IMR-90 (cell line): ENCODE measurements at places on chromosomes 16 and 17. TPM values are rescaled to one million over a fixed set of nuclear protein-coding genes. Genes with fewer than 3 reads are reported as not detected.
A peak's percentile ranks its signal among the peaks of the same experiment; 100 is the strongest.

Gene PRSS33
- total RNA-seq = not detected in 2 replicates

Gene SDK2
- under 0.01 TPM in 2 replicates for total RNA-seq

Gene CX3CL1
- under 0.01 and 0.18 TPM in 2 replicates for total RNA-seq

Gene CDH1
- under 0.01 TPM in 1 of 2 replicates, not detected in the other for total RNA-seq

DNA sequence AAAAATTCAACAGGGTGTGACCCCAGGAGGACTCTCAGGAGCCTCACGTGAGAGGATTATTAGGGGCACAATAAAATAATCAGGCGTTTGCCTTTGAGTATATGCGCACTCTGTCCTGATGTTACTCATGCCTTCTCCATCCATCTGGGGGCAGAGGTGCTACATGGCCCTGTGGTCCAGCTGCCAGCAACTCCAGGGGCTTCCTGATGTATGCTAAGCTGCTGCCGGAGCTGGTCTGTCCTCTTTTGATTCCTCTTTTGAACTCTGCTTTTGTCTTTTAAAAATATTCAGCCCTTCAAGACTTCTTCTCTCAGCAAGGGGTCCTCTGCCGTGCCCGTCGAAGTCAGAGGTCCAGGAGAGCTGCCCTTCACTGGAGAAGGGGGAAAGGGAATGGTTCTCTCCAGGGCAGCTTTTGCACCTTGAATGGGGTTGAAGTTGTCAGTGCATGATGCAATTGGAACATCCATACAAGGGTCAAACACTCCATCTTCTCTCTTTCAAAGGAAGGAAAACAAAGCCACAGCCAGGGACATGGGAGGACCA is 431.4 kb downstream of the SHISA9 start:
- no peak overlapping the region for H3K4me3 ChIP-seq
- H3K4me1 ChIP-seq = no peaks in the 10 kb centered on the region
- no peaks in the 10 kb centered on the region for H3K27me3 ChIP-seq
- no peak for DNase-seq
- no peak overlapping the region for H3K27ac ChIP-seq

DNA sequence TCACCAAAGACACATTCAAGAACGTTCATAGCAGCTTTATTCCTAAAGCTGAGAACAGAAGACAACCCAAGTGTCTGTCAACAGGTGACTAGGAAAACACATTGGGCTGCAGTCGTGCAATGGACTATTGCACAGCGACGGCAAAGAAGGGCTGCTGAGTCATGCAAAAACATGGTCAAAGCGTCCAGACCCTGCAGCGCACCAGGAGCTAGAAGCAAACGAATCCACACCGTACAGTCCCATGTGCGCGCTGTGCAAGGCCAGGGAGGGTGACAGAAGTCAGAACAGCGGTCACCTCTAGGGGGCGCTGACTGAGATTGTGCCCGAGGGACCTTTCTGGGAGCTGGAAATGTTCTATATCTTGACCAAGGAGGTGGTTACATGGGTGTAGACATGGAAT is 266.4 kb downstream of the MAF start:
- H3K4me3 ChIP-seq = no peak overlapping the region
- no peaks in the 10 kb centered on the region for H3K4me1 ChIP-seq
- H3K36me3 ChIP-seq = no peaks in the 10 kb centered on the region
- no peak for DNase-seq
- H3K27ac ChIP-seq = no peak overlapping the region

DNA sequence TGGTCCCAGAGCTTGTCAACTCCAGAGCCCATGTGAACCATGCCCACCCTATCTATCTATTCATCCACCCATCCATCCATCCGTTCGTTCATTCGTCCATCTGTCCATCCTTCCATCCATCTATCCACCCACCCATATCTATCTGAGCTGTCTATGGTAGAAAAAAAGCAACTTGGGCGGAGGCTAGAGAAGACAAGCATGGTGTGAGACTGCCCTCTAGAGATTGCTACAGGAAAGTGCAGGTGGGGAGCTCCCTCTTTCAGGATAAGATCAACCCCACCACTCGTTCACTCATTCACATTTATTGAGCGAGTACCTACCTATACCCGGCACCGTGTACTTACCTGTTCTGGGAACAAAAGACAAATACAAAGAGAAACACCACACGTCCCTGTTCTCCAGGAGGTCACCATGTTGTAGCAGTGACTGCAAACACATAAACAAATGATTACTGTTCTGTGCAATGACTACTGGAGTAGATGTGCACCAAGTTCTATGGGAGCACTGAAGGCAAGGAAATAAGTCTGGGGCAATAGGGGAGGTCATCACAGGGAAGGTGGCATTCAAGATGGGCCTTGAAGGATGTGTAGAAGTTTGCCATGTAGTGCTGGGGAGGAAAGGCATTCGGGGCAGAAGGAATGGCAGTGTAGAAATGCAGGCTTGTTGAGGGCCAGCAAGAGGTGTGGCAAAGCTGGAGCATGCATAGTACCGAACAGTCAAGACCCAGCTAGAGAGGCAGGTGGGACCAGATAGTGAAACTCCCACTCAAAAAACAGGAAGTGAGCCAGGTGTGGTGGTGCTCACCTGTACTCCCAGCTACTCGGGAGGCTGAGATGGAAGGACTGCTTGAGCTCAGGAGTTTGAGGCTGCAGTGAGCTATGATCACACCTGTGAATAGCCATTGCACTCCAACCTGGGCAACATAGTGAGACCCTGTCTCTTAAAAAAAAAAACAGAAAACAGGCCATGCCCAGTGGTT is 13.4 kb upstream of the ATP5MC1 start:
- DNase-seq = peak; percentile 66
- no peaks in the 10 kb centered on the region for H3K36me3 ChIP-seq
- H3K27ac ChIP-seq = no peak overlapping the region

GRCh38 chr17:8072729-8073461 is 14.6 kb downstream of the ALOX12B start:
- no peak overlapping the region for H3K27ac ChIP-seq
- no peak overlapping the region for H3K4me3 ChIP-seq
- H3K27me3 ChIP-seq = peaks cover 89% of the 10 kb centered on the region
- DNase-seq = no peak
- no peaks in the 10 kb centered on the region for H3K4me1 ChIP-seq

GRCh38 chr17:82291582-82292250 is 18.2 kb upstream of the CSNK1D start:
- peaks cover 24% of the 10 kb centered on the region for H3K4me1 ChIP-seq
- H3K27me3 ChIP-seq = no peaks in the 10 kb centered on the region
- peak overlapping the region; percentile 71; the same call in 1 of the 2 replicates for H3K4me3 ChIP-seq
- H3K36me3 ChIP-seq = no peaks in the 10 kb centered on the region
- no peak for DNase-seq
- H3K27ac ChIP-seq = no peak overlapping the region

DNA sequence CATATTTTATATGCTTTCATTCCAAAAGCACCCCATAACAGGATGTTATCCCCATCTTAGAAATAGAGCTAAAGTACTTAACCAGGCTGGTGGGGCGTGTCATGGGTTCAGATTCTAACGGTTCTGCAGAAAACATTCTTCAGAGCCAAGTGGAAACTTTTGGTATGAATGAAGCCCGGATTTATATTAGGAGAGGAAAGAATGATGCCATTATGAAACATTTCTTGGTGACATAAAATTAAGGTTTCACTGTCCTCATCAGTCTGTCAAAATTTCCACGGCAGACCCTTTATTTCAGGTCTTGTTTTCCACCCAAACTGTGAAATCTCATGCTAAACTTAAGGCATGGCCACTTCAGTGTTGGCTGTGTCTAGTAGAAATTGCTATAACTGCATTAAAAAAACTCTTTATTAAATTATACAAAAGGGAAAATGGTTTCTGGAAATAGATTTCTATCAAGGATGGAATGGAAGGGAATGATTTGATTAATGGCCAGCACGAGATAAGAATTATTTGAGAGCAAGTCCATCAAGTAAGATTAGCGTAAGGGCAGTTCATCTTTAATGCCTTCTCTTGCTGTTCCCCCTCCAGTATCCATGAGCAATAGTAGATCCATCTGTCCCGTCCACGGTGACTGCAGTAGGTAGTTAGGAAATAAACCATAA is 11.7 kb downstream of the PRKCA start:
- DNase-seq = no peak
- H3K4me3 ChIP-seq = no peak overlapping the region
- H3K27me3 ChIP-seq = no peaks in the 10 kb centered on the region
- H3K4me1 ChIP-seq = peaks cover 19% of the 10 kb centered on the region

DNA sequence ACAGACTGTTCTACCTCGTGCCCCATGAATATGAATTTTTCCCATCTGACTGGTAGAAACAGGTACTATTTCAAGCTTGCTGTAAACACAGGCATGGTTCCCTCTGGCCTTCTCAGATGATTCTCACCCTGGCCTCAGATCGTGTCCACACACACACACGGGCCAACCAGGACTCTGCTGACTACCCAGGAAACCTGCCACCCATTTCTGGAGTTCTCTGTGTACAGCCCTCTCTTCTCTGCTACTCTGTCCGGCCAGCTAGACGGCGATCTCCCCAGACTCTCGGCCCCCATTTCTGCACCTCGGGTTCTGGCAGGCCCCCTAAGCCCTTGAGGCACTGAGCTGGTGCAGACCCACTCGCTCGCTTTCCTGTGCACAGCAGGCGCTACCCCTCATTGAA is 31.2 kb downstream of the RPA1 start:
- H3K27ac ChIP-seq = no peak overlapping the region
- H3K4me3 ChIP-seq = no peak overlapping the region
- no peaks in the 10 kb centered on the region for H3K27me3 ChIP-seq
- peaks cover 9% of the 10 kb centered on the region for H3K36me3 ChIP-seq
- H3K4me1 ChIP-seq = no peaks in the 10 kb centered on the region

DNA sequence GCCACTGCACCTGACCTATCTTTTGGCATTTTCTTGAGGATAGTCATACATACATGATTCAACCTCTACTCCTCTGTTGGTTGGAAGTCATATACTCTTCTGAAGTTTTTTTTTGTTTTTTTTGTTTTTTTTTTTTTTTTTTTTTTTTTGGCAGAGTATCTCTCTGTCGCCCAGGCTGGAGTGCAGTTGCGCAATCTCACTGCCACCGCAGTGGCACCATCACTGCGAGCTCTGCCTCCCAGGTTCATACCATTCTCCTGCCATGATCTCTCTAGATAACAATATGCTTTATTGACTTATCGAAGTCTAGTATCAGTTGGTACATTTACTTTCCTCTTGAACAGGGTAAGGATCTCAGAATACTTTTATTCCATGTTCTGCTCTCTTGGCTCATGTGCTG is 224.2 kb upstream of the WSCD1 start:
- no peaks in the 10 kb centered on the region for H3K36me3 ChIP-seq
- H3K27ac ChIP-seq = no peak overlapping the region
- H3K27me3 ChIP-seq = no peaks in the 10 kb centered on the region
- no peak for DNase-seq

DNA sequence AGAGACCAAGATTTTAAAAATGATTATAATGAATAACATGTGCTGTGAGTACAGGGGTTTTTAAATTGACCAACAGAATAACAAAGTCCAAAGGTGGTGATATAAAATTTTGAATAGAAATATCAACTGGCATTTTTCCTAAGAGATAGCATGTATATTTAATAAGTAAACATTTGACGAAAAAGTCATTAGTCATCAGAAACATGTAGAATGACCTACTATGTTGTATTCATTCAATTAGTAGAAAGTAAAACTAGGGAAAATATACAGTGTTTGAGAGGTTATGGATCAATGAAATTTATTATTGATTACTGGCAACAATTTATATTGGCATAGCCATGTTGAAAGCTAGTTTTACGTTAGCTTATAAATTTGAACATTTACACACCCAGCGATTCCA is 30.6 kb upstream of the CNTNAP4 start:
- no peaks in the 10 kb centered on the region for H3K27me3 ChIP-seq
- no peak for DNase-seq
- no peak overlapping the region for H3K27ac ChIP-seq
- H3K4me3 ChIP-seq = no peak overlapping the region

DNA sequence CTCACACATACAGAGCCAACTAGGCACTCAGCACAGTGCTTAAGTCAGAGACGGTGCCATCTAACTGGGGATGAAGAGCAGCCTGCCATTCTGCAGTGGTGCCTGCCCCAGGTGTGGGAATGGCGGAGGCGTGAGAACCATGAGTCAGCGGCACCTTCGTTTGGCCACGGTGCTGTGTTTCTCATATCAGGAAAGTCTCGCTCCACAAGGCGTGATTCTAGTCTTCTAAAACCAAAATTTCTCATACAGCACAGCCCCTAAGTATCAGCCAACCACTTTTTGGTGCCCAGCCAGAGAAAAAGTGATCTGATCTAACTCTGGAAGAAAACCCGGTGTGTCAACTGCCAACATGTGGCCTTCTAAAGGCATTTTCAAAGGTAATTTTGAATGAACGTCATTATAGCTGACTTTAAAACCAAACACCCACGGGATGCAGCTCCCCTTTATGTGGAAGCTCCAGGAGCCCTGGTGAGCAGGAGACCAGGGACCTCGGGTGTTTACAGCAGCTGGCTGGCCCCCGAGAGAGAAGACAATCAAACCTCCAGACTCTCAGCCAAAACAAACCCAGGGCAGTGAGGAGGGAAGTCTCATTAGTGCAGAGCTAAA is 54.6 kb downstream of the ABCC12 start:
- H3K4me1 ChIP-seq = no peaks in the 10 kb centered on the region; the same call in 1 of the 2 replicates
- no peaks in the 10 kb centered on the region for H3K36me3 ChIP-seq
- H3K27ac ChIP-seq = no peak overlapping the region
- H3K27me3 ChIP-seq = peaks cover 6% of the 10 kb centered on the region; the same call in 1 of the 2 replicates
- no peak for DNase-seq

DNA sequence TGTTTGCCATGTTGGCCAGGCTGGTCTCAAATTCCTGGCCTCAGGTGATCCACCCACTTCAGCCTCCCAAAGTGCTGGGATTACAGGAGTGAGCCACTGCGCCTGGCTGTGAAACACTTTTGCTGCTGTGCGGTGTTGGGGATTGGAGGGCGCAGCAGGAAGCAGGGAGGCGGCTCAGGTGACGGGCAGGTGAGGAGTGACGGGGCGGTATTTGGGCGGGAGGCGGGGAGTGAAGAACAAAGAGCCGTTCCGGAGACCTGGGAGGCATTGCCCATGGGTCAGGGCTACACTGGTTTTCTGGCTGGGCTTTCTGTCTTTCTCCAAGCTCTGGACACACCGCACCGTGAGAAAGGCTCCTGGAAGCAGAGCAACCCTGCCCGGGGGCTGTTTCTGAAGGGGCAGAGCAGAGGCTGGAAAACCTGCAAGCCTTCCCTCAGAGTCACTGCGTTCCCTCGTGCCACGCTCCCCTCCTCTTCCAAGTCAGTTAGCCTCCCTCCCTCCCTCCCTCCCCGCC is 22.1 kb downstream of the CRISPLD2 start:
- no peak for DNase-seq
- no peak overlapping the region for H3K27ac ChIP-seq
- no peaks in the 10 kb centered on the region for H3K27me3 ChIP-seq
- no peak overlapping the region for H3K4me3 ChIP-seq
- H3K4me1 ChIP-seq = peaks cover 25% of the 10 kb centered on the region
- peaks cover 53% of the 10 kb centered on the region for H3K36me3 ChIP-seq

DNA sequence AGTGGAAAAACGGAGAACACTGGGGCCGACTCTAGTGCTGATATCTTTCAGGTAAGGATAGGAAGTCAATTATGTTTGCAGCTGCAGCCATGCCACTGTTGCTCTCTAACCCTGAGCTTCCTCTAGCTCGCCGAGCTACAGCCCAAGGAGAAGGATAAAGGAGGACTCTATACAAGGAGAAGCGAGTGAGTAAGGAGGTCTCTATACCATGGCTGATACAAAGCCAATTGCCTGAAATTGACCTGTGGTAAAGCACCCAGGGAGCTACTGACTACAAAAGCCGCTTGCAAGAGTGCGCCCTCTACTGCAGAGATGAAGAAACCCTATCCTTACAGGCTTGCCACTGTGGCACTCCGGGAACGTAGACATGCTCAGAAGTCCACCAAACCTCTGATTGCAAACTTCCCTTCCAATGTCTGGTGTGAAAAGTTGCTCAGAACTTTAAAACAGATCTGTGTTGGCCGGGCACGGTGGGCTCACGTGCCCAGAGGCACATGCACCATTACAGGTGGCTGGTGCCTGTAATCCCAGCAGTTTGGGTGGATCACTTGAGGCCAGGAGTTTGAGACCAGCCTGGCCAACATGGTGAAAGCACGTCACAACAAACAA is 10.8 kb upstream of the SLC46A1 start:
- no peaks in the 10 kb centered on the region for H3K4me1 ChIP-seq
- H3K27ac ChIP-seq = no peak overlapping the region
- H3K36me3 ChIP-seq = no peaks in the 10 kb centered on the region
- peak; percentile 59 for DNase-seq
